Hematopoietic multipotent progenitor cell treated with erythropoietin and hydrocortisone succinate and interleukin-3 and kit ligand, for 6 days (in vitro differentiated cells): ENCODE measurements at places on chromosomes 6 and 20.

DNA sequence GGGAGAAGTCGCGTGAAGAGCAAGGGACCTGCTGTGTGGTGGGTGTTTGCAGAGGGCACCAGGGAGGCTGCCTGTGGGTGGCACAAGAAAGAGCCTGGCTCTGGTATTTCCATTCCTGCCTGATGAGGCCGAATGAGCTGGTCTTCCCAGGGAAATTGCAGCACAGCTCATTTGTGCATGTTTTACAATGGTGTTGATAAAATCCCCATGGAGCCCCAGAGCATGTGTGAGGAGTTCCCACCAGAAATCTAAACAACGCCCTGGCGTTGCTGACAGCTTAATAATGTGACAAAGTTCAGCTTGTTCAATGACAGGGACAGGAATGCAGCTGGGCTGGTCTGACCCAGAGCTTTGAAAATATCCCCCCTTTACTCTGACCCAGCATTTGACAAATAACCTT, 135.5 kb downstream of the CLIC5 start:
- DNase-seq: no peak

DNA sequence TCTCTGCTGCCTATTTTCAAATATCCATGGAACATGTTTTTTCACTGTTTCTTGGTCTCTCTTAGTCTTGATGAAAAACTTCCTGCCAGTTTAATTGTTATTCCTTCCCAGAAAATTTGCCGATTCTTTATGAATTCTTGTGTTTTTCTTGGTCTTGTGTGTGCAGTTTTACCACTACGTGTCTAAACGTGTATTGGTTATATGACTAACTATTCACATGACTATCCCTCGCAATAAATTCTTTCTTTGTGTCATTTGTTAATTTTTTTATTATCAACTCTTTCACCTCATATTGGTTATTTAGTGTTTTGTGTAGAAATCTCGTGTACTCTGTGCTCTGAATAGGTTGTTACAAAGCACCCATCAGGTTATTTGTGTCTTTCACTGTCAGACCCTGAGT, 315.4 kb downstream of the HAO1 start:
- no peak for DNase-seq

DNA sequence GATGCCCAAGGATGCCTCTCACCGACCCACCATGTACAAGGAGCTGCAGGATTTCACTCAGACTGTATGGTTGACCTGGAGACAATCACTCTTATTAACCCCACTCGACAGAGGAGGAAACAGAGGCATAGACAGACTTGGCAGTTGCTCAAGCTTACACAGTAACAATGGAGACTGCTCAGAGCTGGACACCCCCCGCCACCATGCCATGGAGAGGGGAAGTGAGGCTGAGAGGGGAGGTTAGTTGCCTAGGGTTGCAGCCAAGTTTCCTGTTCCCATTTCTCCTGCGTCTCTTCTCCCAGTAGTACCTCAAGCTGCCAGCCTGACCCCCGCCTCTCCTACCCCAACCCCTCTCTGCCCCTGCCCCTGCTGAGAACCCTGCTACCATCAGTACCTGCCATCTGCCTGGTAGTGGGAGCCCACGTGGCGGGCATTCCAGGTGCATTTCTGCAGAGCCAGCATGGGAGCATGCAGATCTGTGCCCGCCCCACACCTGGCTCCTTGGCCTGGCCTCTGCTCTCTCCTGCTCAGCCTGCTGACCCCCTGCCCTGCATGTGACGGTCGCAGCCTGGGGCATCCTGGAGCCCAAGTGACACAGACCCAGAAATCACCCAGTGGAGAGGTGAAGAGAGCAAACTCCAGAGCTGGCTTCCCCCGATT, 157.7 kb downstream of the PREX1 start:
- DNase-seq: peak; percentile 21

GRCh38 chr6:107712665-107713551, 111.2 kb downstream of the SCML4 start:
- no peak for DNase-seq

GRCh38 chr6:129575378-129576118, 134.4 kb downstream of the ARHGAP18 start:
- peak; percentile 86 for DNase-seq

GRCh38 chr6:128784266-128784665, 98.7 kb upstream of the LAMA2 start:
- DNase-seq: no peak

DNA sequence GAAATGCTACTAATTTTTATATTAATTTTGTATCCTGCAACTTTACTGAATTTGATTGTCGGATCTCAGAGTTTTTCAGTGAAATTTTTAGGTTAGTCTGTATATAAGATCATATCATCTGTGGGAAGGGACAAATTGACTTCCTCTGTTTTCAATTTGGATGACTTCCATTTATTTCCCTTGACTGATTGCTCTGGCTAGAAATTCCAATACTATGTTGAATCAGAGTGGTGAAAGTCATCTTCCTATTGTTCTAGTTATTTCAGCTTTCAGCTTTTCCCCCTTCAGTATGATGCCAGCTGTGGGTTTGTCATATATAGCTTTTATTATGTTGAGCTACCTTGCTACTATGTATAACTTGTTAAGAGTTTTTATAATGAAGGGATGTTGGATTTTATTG, 771.2 kb downstream of the KIF16B start:
- DNase-seq: no peak

- peak; percentile 85 for DNase-seq
These were observed 22.0 kb downstream of the TRIM27 start for GRCh38 chr6:28901831-28902230.

DNA sequence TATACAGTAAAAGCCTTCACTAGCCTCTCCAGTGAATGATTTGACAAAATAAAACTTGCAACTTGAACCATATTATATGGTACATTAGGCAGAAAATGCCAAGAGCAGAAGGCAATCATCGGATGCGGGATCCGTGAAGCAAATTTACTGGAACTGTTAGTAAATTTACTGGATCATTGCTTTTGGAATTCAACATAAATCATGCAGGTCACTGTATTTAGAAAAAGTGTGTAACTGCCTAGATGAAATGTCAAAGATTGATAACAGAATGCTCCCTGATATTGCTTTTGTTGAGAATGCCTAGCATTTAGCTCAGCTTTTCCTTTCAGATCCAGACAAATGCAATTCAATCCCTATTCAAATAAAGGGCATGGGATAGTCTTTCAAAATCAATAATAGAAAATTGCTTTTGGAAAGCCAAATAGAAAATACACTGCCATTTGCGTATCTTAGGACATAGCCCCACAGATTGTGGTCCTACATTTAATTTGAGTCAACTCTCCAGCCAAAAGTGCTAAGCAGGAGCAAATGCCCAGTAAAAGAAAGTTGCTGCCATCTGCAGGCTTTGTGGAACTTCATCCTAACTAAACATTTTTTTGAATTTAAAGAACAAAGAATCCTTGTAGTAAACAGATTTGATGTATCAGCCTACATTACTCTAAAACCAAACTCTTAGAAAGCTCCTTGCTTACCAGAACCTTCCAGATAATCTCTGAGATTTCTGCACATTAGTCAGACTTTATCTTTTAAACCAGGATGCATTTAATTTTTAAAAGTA, 109.5 kb upstream of the HSF2 start:
- no peak for DNase-seq

GRCh38 chr6:39929733-39930461, 4.4 kb downstream of the MOCS1 start:
- no peak for DNase-seq

GRCh38 chr20:2756056-2756611, 44.3 kb downstream of the CPXM1 start:
- peak; percentile 41 for DNase-seq

GRCh38 chr20:19589787-19590362, 168.2 kb upstream of the RIN2 start:
- no peak for DNase-seq

GRCh38 chr6:169702840-169703246, 917 bp downstream of the C6orf120 start:
- DNase-seq: no peak

- peak; percentile 70 for DNase-seq
These were observed 179.5 kb upstream of the SYNDIG1 start for GRCh38 chr20:24289737-24290481.

DNA sequence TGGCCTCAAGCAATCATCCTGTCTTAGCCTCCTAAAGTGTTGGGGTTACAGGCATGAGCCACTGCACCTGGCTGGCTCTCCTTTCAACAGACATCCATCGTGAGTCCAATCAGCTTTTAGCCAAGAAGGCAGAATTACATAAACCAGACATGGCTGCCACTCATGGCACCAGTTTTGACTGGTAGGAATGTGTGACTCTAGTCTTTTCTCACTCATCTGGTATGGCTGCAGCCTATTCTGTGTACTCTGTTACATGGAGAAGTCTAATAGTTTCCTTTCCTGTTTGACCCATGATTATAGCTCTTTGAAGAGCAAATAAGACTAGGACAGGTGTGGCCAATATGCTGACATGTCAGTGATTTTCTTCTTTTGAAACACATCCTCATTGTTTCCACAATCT, 27.0 kb upstream of the RNF144B start:
- DNase-seq: no peak

- no peak for DNase-seq
These were observed 27.8 kb downstream of the PPP1R16B start for GRCh38 chr20:38833154-38833856.

GRCh38 chr6:125201961-125202729, 48.6 kb downstream of the TPD52L1 start:
- DNase-seq: peak; percentile 13

- DNase-seq: no peak
These were observed 4.2 kb downstream of the RIMS4 start for GRCh38 chr20:44805979-44806620.

- no peak for DNase-seq
These were observed 1110.3 kb upstream of the MAP3K7 start for GRCh38 chr6:91697010-91697695.

DNA sequence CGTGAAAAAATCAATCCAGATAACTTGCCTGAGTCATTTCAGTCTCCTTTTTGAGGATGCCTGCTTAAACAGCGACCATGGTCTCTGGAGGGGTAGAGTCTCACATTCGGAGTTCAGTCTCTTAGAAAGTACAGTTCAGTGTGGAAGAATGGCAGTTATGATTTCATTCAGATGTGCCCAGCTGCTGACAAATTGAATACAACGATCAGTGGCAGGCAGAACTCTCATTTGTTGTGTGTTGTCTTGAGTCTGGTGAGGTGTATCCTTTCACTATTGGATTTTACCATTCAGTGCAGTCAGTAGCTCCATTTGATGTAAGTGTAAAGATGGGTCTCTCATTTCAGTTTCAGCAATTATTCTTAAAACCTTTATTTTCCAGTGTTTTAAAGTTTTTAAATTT, 639 bp upstream of the TULP4 start:
- no peak for DNase-seq

DNA sequence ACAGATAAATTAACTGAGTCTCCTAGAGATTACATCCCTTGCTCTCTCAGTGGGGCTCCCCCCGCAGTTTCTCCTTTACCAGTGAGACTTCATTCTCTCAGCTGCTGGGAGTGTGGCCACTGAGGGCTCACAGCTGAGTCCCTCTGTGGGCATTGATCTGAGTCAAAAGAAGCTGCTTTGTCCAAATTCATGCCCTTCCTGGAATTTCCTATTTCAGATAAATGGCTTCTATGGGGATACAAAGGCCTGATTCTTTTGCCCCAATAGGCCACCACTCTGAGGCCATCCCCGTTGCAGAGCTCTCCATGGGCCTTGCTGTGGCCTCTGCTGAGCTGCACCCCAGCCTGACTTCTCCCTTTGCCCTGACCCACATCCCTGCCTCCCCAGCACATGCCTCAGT, 10.0 kb downstream of the CST5 start:
- DNase-seq: no peak

DNA sequence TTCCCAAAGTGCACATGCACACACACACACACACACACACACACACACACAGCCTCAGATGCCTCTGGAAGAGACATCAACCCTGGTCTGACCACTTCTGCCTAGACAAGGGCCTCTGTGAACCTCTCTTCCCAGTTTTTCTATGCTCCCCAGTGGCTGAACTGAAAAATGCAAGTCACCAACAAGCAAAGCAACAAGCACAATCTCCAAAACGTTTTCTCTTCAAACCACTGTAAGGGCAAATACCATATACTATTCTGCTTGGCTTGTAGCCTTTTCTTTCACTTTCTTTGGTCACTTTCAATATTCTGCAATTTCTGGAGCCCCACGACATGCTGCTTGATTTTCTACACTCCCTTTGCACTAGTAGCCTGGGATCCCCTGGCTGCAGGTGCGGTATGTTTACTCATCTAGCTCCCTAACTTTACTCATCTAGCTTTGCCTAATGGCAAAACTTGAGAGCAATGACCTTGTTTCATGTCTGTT, 121.4 kb upstream of the DST start:
- DNase-seq: peak; percentile 61

GRCh38 chr6:84910906-84911607, 146.7 kb upstream of the TBX18 start:
- no peak for DNase-seq

DNA sequence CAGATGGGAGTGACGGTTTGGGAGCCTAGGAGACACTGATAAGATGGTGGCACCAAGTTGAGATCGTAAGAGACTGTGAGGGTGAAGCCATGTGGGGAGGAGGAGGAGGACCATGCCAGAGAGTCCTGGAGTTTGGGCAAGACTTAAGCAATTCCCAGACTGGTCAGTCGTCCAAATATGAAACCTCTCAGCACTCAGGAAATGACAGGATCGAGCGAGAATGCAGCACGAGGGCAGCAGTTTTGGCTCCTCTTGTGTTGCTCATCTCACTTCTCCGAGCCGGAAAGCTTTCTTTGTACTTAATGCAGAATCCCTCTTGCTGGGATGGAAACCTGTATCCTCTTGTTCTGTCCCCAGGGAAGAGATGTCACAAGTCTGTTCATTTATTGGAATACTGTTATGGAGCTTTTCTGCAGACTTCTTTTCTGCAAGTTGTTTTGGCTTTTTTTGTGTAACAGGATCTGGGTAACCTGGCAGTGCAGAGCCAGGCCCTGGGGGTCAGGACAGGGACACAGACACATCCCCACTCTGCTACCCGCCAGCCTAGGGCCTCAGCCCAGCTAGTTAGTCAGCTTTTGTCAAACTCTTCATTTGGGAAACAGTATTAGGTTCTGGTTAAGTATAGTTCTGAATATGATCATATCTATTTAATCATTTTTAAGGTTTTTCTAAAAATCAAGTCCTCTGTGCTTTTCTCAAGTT, 34.3 kb downstream of the FNDC1 start:
- no peak for DNase-seq
